ENCODE measurements at places on chromosomes 2 and 18. TPM values are rescaled to one million over a fixed set of nuclear protein-coding genes. Genes with fewer than 3 reads are reported as not detected.

The C1D gene
- 10.7 TPM for total RNA-seq

The CDH7 gene
- total RNA-seq: not detected

The XDH gene
- 0.17 TPM for total RNA-seq

The SOX11 gene
- total RNA-seq: not detected

The GCKR gene
- total RNA-seq: not detected

The ANKRD62 gene
- not detected for total RNA-seq

The SLC38A11 gene
- 0.09 TPM for total RNA-seq

The HOXD12 gene
- not detected for total RNA-seq

The CAD gene
- 21.9 TPM for total RNA-seq

The KLHL41 gene
- total RNA-seq: 2.5 TPM

The SERPINB12 gene
- total RNA-seq: not detected

The PAIP2B gene
- total RNA-seq: 0.63 TPM

The BMP10 gene
- total RNA-seq: not detected

The SGO2 gene
- 2.8 TPM for total RNA-seq

The GCFC2 gene
- 3.6 TPM for total RNA-seq

The GALNT5 gene
- total RNA-seq: 30.1 TPM

The TMEM178A gene
- total RNA-seq: 0.69 TPM

The IL36A gene
- not detected for total RNA-seq

The ASPRV1 gene
- 0.43 TPM for total RNA-seq

The ARHGEF4 gene
- 2.2 TPM for total RNA-seq

The GALNT13 gene
- not detected for total RNA-seq

The UGT1A3 gene
- not detected for total RNA-seq

The NR4A2 gene
- 0.32 TPM for total RNA-seq

The SPTBN1 gene
- total RNA-seq: 300 TPM

The IL1RL2 gene
- total RNA-seq: 2.2 TPM

The CHRNG gene
- not detected for total RNA-seq

The TFPI gene
- total RNA-seq: 147 TPM

The SGPP2 gene
- under 0.01 TPM for total RNA-seq

The ZAP70 gene
- total RNA-seq: 0.16 TPM

The FOXD4L1 gene
- under 0.01 TPM for total RNA-seq

The TMEM200C gene
- total RNA-seq: 0.43 TPM

The HTR2B gene
- total RNA-seq: 13.4 TPM

The C2orf42 gene
- total RNA-seq: 25.9 TPM

The CYP27A1 gene
- total RNA-seq: 36.0 TPM

The TTN gene
- 0.47 TPM for total RNA-seq

The AQP12A gene
- not detected for total RNA-seq

The TXNDC2 gene
- 0.16 TPM for total RNA-seq

The POLR1A gene
- 10.1 TPM for total RNA-seq

Data from bronchial smooth muscle cell (primary cell).